ENCODE measurements at places on chromosomes 6 and 20.
A peak's percentile ranks its signal among the peaks of the same experiment; 100 is the strongest.

DNA sequence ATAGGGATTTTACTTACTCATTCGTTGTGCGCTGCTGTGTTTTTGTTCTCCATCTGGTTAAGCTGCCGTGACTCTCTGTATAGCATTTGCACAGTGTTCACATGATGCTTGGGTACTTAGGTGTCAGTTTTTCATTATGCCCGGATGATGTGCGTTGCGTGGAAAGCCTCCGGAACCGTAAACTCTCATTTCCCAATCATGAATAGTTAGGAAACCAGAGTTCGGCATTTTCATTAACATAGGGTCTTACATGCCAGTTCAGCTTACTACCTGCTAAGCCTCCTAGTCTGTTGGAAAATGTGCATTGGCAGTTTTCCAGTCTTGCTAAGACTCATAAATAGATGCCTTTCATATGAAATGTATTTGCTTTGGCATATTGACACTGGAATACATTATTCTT, 483.4 kb upstream of the FLRT3 start:
- DNase-seq = no peak

DNA sequence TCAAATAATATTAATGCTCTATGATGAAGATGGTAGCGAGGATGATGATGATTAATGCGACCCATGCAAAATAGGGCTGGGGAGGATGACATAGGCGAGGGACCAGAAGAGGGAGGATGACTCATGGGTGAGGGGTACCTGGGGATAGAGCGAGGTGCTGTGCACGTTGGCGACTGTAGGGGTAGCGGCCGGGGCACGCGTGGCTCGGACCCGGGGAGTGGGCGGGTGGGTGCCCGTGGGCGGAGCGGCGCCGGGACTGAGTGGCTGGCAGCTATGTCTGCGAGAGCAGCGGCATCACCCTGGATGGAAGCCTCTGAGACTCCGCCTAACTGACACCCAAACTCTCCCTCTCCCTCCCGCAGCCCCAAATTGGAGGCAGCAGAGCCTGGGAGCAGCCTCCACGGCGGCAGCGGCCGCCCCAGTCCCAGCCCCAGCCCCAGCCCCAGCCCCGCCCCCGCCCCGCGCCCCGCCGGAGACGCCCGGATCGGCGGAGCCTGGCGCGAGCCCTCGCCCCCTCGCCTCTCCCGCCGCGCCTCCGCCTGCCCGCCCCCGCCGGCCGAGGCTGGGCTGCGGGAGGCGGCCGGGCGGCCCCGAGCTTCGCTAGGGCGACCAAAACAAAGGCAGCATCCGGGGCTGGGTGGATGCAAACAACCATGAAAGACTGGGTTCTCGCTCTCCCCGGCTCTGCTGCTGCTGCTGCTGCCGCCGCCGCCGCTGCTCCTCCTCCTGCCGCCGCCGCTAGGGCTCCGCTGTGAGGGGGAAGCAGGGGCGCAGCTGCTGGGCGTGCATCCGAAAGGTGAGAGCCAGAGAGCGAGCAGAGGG, at the start of gene RIMS1:
TSS of gene RIMS1 (plus strand) at position 367 of the 822 bp plus-strand sequence. CDS start 474 bp downstream, outside the sequence.
- no peak for DNase-seq

DNA sequence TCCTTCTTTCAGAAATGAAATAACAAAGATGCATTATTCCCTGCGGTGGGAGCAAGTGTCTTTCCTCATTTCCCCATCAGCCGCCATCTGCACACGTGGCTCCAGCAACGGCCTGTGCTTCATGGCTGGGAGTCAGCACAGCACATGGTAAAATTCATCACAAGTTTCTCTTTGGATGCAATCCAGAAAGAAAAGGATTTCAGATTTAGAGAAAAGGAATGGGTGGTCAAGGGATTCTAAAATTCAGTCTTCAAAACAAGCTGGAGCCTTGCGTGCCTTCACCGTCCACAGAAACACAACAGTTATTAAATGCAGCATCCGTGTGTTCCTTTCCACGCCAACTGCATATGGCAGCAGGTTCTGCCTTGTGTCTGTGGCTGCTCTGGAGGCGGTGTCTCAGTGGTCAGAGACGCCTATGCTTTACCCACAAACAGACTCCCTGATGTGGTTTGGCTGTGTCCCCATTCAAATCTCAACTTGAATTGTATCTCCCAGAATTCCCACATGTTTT, 107.6 kb downstream of the THBS2 start:
- DNase-seq = peak; percentile 59

- DNase-seq = no peak
These were observed 18.0 kb downstream of the DYNLT1 start for GRCh38 chr6:158626360-158627167.

Measured in fibroblast of mammary gland (primary cell).